NCI-H226 (cell line): ENCODE measurements at places on chromosomes 7 and 10.

DNA sequence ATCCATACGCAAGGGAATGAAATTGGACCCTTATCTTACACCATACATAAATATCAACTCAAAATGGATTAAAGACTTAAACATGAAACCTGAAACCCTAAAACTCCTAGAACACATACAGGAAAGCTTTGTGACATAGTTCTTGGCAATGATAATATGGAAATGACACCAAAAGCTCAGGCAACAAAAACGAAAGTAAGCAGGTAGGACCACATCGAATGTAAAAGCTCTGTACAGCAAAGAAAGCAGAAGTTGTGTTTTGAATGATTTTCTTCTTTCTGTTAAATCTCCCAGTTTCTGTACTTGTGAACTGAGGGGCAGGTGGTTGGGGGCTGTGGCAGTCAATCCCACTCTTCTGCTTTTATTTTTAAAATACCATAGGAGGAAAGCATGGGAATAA is 368.4 kb upstream of the PODXL start:
- DNase-seq = no peak

DNA sequence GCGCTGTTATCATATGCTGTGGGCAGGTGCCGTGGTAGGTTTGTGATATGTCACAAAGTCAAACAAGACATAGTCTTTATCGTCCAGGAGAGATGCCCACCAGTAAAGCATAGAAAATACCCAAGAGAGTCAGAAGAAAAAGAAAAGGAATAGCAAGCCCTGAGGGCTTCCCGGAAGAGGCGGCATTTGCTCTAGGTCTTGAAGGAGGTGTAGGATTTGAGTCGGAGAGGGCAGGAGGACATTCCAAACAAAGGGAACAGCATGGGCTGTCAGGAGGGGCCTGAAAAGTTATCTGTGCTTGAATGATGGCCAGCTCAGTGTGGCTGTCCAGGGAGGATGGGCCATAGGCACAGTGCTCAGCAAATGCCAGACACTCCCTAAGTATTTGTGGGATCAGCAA is 42.2 kb downstream of the COL13A1 start:
- no peak for DNase-seq

GRCh38 chr10:96371356-96371755 is 12.6 kb upstream of the OPALIN start:
- no peak for DNase-seq

GRCh38 chr7:97021747-97022490 is 2.7 kb downstream of the DLX5 start:
- no peak for DNase-seq

GRCh38 chr10:116710076-116710475 is 32.3 kb downstream of the HSPA12A start:
- no peak for DNase-seq

- DNase-seq = no peak
Observed at GRCh38 chr10:2019281-2019680, 282.0 kb upstream of the ADARB2 start.

- DNase-seq = no peak
Observed at GRCh38 chr7:128908750-128909624, 1.5 kb downstream of the KCP start.

DNA sequence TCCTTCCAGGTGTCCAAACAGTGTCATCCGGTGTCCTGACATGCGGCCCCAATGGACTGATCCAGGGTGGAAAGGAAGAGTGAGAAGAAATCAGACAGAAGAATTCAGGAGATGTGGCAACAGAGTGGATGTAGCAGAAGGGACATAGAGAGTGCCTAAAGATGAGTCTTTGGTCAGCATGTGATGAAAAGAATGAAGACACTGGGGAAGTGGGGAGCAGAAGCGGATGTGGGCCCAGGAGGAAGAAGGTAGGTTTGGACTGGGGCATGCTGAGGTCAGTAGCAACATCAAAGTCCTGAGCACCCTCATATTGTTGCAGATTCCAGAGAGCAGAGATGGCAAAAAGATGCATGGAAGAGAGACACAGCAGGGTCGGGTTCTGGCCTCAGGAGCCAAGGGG is 71.8 kb upstream of the STEAP1B start:
- DNase-seq = no peak

DNA sequence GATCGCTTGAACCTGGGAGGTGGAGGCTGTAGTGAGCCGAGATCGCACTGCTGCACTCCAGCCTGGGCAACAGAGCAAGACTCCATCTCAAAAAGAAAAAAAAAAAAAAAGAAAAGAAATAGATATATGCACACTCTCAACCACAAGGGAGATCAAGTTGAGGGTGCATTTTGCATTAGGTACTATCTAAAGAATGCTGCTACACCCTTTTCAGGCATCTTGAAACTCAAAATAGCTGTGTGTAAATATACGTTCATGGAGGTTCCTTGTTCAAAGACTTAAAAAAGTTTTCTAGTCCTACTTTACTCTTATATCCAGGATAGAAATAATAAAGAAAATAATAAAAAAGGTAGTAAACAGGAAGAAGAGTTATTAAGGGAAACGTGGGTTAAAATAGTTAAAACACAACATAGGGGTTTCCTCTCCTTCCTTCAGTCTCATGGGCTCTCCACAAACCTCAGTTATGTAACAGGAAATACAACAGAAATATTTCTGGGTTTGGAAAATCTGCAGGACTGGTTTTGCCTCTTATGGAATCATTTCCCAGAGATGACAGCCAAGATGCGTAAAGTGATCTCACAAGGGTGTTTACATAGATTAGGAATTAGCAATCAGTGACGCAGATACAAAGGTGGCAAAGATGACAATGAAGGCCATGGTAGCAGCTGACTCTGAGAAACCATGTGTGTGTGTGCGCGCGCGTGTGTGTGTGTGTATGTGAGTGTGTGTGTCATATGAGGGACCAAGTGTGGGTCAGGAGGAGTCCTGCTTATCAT is 15.1 kb downstream of the STEAP4 start:
- DNase-seq = peak; percentile 91

- DNase-seq = no peak
Observed at GRCh38 chr7:47801423-47801822, 146.8 kb downstream of the PKD1L1 start.

- DNase-seq = no peak
Observed at GRCh38 chr10:35353805-35354204, 17.5 kb downstream of the CCNY start.

GRCh38 chr7:53050433-53050832 is 15.0 kb downstream of the POM121L12 start:
- no peak for DNase-seq

GRCh38 chr7:64905547-64905946 is 2.5 kb downstream of the ZNF273 start:
- DNase-seq = no peak

DNA sequence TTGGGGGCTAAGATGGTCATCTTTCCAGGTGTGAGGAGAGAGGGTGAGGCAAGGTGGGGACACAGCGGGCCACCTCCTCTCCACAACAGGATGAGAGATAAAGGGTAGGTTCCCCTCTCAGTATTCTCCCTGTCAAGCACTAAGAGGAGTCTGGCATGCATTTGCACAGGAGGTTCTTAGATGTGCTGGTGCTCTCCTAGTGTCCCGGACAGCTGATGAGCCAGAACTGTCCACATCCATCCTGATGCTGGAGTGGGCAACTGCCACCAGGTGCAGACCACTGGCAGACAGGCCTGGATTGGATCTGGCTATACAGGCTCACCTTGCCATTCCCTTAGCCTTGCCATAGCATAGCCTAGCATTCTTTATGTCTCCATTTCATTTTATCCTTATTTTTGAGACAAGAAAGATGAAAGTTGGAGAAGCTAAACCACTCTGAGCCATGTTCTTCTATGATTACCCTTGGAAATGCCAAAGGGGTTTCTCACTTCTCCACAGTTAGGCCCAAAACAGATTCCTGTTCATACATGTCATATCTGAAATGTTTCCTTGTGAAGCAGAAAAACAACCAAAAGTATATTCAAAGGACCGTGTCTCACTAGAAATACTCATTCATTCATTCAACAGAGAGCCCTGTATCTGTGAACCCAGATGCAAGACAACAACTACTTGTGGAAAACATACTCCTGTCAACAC is 48.8 kb upstream of the ANTXRL start:
- DNase-seq = no peak

- DNase-seq = no peak
Observed at GRCh38 chr7:85067371-85067770, 119.5 kb downstream of the SEMA3D start.

GRCh38 chr10:10165415-10165814 is 852.3 kb upstream of the CELF2 start:
- no peak for DNase-seq

- no peak for DNase-seq
Observed at GRCh38 chr7:98266840-98267239, 14.6 kb upstream of the BRI3 start.

GRCh38 chr10:19499291-19499770 is 316.9 kb upstream of the PLXDC2 start:
- no peak for DNase-seq

GRCh38 chr10:19606968-19607367 is 209.3 kb upstream of the PLXDC2 start:
- no peak for DNase-seq

DNA sequence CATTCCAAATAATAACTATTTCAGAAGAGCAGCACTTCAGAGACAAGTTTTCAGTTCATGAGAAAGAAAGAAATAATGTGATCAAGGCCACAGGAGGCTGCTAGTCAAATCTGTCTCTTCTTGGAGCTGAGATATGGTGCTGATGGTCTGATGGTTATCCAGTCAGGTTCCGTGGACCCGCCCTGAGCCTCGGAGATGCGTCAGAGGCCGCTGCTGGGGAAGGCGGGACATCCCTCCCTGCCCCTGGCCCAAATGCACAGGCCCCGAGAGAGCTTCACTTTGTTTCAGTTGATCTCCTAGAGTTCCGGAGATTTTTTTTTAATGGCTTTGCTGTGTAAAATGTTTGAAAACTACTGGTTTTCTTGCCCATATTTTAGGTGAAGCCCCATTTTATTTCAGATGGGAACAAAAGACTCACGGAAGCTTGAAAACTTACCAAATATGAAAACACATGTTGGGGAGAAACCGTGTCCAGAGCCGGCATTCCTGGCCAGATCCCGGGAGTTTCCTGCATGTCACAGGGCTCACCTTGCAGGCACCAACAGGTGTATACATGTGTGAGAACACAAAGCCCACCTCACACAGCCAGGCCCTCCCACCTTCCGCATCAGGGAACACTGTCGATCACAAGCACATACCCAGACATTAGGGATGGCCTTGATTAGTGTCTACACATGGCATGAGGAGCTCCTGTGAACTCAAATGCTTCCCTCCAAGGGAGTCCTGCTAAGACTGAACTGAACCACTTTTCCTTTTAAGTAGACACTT is 499.0 kb downstream of the TCERG1L start:
- no peak for DNase-seq

- no peak for DNase-seq
Observed at GRCh38 chr7:114356133-114356532, 58.5 kb upstream of the FOXP2 start.

DNA sequence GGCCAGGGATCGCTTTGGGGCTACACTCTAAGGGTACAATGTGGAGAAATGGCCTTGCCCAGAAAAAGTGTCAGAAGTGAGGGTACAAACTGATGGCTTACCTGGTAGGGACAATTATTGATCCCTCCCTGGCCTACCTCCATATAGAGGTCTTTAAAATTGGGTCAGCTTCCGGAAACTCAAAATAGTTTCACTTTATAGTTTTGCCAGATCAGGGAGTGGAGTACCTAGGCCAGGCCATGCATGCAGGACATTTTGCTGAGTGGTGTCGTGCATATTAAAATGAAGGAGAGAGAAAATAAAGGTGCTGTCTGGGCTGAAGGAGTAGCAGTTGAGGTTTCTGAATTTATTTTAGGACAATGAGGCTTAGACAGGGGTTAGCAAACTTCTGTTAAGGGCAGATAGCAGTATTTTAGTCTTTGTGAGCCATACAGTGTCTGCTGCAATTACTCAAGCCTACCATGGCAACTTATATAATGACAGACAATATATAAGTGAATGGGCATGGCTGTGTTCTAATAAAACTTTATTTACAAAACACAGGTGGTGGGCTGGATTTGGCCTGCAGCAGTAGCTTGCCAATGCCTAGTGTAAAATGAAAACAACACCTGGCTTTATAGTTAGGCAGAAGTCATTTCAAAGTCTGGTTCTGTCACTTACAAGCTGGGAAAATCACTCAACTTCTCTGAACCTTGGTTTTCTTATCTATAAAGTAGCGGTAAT is 176.9 kb upstream of the AOAH start:
- DNase-seq = no peak

DNA sequence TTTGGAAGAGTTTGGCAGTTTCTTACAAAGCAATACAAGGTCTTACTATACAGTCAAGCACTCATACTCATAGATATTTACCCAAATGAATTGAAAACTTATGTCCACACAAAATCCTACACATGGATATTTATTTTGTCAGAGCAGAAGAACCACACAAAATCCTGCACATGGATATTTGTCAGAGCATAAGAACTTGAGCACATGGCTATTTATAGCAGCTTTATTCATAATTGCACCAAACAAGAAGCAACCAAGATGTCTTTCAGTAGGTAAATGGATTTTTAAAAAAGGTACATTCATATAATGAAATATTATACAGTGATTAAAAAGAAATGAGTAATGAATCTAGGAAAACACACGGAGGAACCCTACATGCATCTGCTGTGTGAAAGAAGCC is 115.4 kb downstream of the BTAF1 start:
- no peak for DNase-seq

- DNase-seq = no peak
Observed at GRCh38 chr7:87129332-87129731, 22.9 kb upstream of the DMTF1 start.

DNA sequence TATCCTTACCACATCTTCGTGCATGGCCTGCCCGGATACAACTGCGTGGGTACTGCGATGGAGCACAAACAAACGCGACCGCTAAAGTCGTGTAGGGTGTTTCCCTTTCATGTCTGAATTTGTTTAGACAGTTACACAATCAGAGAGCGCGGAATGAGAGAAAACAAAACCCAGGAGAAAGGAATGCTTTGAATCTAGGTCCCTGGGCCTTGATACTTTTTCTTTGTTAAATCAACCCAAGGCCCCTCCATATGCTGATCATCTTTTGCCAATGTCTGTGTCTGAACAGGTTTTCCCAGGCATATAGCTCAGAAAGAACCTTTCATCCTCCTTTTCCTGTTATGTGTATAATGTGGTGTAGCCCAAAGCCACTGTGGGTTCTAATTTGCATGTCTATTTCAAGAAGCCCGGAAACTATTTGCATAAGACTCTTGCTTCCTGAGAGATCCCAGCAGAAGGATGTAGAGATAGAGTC is 145.8 kb downstream of the FRMD4A start:
- no peak for DNase-seq

- no peak for DNase-seq
Observed at GRCh38 chr7:41538810-41539724, 163.8 kb downstream of the INHBA start.

- DNase-seq = peak; percentile 82
Observed at GRCh38 chr7:519484-520390, at the start of gene PDGFA. Gene PDGFA, minus strand, starts transcription at chr7:519846. Its CDS starts 845 bp downstream, at chr7:519001.

GRCh38 chr10:132186488-132187429 is at the start of gene DPYSL4:
Gene DPYSL4, plus strand, starts transcription at chr10:132186948. Its CDS starts 116 bp downstream, at chr10:132187064.
- no peak for DNase-seq
